ENCODE measurements at places on chromosomes 4 and X.

GRCh38 chr4:114535725-114536124 is 62.9 kb upstream of the UGT8 start:
- no peak for DNase-seq

DNA sequence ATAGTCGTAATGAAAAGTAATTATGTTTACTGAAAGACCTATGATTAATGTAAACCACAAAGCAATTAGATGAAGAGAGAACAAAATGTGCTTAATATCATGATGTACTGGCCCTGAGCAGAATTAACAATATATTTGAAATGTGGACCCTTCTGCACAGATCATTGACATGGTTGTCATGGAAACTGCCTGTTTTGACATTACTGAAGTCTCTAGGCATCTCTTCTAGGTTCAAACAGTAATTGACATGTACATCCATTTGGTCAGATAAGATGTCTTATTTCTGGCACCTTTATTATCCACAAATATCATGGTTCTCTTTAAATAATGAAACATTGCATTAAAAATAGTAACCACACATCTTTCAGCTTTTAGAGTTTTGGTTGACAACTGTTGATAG is 251.7 kb upstream of the GNPDA2 start:
- no peak for DNase-seq

DNA sequence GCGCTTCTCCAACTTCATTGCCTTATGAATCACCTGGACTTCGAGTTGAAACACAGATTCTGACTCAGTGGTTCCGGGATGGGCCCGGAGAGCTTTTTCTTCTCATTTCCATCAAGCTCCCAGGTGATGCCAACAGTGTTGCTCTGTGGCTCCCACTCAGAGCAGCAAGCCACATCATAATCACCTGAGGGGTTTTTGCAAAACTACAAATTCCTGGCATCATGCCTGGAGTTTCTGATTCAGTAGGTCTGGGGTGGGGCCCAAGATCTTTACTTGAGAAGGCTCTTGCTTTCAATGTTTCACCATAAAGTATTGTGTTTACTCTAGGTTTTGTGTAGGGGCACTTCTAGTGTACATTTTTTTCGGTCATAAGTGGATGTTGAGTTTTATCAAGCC is 7.0 kb downstream of the MTM1 start:
- no peak for DNase-seq

- no peak for DNase-seq
Observed at GRCh38 chr4:16360694-16361262, 134.5 kb upstream of the TAPT1 start.
